AG09309 (cell line): ENCODE measurements at places on chromosomes 6 and 20.

GRCh38 chr20:4546786-4547185 lies 174.9 kb upstream of the PRND start:
- DNase-seq: peak; percentile 77

DNA sequence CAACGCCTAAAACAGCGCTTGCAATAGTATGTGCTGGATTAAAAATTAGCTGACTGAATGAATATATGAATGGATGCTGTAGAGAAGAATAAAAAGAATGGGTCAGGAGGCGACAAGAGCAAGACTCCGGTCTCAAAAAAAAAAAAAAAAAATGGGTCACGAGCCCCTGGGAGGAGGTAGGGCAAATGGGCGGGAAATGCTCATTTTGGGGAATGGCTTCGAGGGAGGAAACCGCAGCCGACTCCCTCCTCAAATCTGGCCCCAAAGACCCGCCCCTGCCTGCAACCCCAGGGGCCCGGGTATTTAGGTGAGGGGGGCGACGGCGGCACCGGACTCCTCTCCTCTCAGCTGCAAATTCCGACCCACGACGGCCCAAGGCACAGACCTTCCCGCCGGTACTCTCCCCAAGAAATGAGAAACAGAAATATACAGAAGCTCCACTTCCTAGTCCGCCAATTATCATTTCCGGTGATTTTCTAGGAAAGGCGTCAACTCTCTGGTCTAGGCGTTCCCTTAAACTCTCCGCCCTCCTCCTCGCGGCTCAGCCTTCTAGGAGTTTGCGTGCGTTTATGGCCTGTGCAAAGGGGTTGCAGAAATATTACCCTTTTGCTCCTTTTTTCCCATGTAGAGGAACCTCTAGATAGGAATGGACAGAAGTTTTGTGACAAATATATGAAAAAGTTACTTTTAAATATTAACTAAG lies at the start of gene ZNF311:
ZNF311 (minus strand) TSS at position 133 of the 703 bp plus-strand sequence. CDS start 1,361 bp downstream, outside the sequence.
- DNase-seq: no peak

GRCh38 chr6:36700831-36701230 lies 3.2 kb downstream of the RAB44 start:
- no peak for DNase-seq

DNA sequence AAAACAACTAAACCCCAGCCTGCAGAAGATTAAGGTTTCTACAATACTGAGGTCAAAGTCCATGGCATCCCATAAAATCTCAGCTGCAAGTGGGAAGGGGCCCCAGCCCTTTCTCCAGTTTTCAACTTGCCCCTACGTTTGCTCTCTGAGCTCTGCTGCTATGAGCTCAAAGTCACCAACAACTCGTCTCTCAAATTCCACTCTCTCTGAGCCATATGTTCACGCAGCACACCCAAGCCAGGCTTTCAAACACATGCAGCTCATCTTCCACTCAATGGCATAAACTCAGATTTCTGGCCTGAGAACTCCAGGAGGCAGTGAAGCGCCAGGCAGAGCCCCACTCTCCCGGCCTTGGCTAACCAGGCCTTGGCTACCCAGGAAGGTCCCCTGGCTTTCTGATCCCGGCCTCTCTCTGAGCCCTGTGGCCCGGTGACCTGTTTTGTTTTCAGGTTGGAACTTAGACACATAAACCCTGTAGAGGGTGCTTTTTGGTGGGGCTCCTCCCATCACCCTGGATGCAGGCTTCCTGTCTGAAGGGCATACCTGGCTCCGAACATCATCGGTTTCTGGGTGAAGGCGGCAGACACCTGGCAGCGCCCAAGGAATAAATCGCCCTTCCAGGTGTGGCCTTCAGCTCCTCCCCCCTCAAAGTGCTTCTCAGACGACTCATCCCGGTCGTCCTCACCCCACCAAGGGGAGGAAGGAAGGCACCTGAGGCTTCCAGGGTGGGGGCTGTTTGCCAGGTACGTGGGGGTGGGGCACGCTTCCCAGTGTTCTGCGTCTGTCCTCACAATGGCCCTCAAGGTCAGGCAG lies 12.4 kb downstream of the SLC22A23 start:
- DNase-seq: no peak

DNA sequence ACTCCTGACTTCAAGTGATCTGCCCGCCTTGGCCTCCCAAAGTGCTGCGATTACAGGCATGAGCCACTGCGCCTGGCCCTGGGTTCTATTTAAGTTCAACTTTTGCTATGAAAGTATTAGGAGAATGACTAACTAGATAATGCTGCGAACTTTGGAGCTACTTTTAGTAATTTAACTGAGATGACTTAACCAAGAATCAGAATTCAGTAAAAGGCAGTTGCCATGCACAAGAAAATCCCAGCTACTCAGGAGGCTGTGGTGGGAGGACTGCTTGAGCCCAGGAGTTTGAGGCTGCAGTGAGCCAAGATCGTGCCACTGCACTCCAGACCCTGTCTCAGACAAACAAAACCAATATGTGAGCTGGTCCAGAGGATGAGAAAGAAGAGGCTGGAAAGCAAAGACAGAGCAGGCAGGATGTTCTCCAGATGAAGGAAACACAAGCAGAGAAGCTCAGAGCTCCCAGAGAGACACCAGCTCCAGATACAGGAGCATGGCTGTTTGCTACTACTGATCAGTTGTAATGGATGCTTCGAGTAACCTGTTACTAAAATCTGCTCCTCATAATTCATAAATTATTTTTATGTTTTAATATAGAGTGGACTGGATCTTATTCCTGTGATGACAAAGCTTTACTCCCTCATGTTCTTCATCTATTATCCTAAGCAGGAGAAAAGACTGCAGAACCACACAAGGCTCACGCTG lies 23.9 kb downstream of the ZNF217 start:
- DNase-seq: no peak

- DNase-seq: no peak
Observed at GRCh38 chr20:49579195-49579594, 11.3 kb upstream of the PTGIS start.

- DNase-seq: peak; percentile 80
Observed at GRCh38 chr6:169452117-169452868, 198.6 kb upstream of the THBS2 start.

GRCh38 chr20:62707276-62707920 lies 1.2 kb upstream of the NTSR1 start:
- no peak for DNase-seq

- DNase-seq: no peak
Observed at GRCh38 chr6:36698196-36698595, 570 bp downstream of the RAB44 start.

DNA sequence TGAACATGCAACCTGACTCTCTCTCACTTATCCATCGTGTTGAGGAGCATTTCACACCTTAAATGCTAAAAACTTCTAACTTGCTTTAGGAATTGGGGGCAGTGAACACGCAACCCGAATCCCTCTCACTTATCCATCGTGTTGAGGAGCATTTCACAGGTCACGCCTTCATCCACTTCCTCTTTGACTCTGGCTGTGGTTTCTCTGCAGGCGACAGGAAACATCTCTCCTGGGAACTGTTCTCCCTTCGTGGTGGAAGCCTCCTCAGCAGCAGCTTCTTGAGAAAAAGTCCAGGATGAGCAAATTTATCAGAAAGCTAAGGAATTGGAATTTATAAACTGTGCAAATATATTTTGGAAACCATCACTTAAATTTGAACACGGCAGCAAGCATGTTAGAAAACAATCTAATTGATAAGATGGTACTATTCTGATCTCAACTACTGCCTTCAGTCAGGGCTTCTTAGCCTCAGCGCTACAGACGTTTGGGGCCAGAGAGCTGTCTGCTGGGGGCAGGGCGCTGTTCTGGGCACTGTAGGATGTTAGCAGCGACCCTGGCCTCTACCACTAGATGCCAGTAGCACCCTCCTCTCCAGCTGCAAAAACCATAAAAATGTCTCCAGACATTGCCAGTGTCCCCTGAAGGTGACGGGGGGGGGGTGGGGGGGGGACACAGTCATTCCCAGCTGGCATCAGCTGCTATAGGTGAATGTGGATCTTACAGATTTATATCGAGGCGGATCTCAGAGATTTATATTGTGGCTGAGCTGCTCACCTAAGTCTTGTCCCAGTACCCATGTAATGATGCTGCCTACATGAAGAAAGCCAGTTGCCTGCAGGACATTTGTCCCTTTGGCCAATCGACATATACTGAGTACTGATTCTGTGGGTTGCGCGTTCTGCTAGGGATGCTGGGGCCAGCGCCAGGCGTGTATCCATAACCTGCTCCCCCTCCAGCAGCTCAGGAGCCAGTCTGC lies 26.2 kb downstream of the CTCFL start:
- no peak for DNase-seq

DNA sequence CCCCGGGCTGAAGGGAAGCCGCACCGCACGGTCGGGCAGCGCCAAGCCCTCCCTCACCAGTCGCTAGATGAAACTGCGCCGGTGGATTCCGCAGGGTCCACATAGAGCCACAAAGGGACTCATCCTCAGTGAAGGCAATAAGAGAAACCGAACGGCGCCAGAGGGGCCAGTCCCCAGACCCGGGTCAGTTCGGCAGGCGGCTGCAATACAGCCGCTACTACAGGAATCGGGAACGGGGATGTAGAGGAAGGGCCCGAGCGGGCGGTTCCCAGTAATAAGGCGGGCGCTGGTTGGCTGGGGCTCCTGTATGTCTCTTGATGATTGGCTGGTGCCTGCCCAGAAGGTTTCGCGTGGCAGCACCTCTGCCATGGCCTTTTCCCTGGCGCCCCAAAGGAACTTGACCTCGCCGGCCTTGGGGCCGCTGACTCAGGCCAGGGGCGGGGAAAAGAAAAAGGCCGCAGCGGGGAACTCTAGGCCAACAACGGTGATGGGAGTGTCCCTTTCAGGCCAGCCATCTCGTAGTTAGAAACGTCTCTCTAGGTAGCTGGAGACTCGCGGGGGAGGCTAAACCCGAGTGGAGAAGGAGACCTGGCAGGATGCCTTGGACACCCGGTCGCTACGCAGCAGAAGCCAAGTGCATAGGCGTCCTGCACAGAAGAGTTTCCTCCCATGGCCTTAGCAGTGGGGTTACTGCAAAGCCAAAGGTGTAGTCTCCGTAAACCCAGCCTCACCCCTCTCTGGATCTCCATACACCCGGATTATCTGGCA lies at the start of gene IBTK:
IBTK (minus strand) TSS at position 240 of the 768 bp plus-strand sequence. CDS start 7,258 bp downstream, outside the sequence.
- peak; percentile 69 for DNase-seq

DNA sequence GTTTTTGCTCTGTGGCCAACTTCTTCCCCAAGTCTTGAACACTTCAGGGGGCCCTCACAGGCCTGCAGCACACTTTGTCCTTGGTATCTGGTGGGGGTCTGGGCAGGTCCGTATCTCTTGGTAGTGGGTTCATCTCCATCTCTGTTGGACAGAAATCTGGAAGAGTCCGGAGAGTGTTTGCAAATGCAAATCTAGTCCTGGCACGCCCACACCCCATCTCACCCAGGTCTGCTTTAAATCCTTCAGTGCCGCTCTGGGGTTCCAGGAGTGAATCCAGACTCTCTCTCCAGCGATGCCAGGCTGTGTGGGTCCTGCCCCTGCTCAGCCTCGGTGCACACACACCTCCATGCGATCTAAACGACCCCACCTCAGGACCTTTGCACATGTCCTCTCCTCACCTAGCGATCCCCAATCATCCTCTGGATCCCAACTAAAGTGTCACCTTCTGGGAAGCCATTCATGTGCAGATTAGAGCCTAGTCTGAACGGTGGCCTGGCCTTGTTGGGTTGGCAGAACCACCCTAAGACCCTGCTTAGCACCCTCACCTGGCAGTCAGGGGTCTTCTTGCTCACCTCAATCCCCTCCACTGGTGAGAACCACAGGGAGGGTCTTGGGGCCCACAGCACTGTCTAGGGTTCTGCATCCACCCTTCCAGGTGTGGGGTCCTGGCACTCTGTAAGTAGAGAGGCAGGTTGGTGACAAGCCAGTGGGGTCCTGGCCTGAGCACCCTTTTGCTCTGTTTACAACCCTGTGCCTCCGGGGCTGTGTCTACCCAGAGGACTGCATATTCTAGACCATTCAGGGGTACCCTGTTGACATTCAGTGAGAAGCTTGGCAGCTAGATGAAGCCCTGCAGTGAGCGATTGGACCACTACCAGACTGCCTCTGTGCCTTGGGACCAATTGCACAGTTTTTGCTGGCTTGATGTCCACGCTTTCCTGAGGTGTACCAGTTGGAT lies 100.8 kb downstream of the SYCP2 start:
- no peak for DNase-seq

GRCh38 chr6:105459049-105459448 lies 56.2 kb upstream of the PREP start:
- no peak for DNase-seq
